Left lung (tissue), 14 donors: ENCODE measurements at places on chromosomes 12 and 14.

DNA sequence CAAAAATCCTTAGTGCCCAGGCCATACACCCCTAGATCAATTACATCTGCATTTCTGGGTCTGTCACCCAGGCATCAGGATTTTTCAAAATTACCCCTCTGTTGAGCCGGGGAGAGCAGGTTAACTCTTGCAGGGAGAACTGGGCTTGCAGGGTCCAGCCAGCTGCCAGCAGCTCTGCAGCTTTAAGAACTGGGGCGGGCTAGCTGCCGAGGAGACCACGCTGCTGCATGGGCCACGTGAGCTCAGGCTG is at the start of gene DGLUCY:
TSS of gene DGLUCY (plus strand) at position 245 of the 250 bp plus-strand sequence. CDS start 46,222 bp downstream, outside the sequence.
- no peak for DNase-seq

DNA sequence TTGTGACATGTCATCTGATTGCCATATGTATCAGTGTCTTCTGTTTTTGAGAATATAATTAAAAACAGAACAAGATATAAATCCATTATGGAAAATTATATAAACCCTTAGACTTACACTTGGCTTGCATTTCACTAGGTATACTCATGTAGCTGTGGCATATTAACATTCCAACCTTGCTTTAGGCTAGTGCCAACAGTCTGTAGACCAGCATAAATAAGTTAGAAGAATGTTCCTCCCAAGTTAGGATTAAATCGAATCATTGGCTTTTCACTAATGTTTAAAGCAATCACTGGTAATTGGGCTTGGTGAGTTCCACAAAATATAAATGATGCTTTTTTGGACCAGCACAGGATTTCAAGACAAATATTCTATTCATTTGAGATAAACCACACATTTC is 103.0 kb downstream of the LIN7A start:
- DNase-seq: no peak

DNA sequence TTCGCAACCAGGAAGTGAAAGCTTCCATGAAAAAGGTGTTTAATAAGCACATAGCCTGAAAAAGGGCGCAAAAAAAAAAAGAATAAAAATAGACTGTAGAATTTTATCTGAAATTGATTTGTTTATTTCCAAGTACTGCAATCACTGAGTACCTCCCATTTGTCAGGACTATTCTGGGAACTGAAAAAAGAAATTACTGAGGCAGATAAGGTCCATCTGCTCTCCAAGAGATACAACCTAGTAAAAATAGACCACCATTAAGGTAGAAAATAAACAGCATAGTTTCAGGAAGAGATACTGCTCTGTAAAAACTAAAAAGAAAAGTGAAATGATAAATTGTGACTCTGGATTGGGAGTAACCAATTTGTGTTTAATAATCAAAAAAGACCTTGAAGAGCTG is 24.7 kb downstream of the OR4N2 start:
- no peak for DNase-seq

DNA sequence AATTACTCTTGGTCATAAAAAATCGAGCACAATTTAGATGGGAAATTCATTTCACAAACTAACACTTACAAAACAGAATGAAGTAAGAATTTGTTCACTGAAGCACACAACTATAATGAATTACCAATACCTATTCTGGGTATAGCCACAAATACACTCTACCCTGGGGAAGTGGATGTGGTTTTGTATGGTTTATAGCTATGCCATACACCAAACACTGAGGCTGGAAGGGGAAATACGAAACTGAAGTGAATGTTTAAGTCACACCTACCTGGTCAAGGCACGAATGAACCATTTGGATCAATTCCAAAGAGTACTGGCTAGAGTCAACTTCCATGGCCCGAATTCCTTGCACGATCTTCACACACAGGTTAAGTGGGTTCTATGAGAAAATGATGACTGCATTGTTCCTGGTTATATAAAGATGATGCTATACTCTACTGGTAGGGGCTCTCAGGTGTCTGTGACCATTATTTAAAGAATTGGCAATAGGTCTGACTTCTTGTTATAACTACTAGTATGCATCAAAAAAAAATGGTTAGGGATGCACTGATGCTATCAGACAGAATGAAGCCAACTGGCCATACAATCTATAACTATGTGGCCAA is 12.8 kb downstream of the NEK9 start:
- no peak for DNase-seq

DNA sequence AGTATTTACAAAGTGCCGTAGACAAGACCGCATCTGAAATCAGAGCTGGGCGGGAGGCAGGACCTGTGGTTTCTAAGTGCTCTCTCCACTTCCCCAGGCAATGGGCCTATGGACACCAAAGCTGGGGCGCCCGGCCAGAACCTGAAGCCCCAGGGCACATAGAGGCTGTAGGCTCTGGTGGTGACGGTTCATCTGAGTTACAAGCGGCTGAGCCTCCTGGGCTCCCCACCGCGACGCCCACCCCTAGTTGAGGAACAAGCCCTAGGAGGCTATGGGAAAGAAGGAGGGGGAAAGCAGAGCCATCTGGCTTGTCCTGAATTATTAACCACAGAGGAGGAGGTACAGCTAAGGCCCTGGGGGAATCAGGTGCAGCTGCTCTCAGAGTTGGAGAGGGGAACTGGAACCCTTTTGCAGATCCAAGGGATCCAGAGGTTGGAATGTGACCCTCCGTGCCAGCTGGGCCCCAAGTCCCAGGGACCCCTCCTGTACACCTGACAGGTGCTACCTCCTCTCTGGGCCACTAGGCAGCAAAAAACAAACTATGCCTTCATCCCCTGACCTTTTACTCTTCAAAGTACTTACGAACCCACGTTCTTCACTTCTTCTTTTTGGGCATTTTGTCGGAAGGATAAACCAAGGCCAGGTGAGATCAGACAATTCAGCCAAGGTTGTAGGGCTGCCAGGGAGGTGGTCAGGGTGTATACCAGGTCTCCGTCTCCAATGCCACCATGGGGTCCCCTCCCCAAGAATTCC is 77.2 kb downstream of the ARL6IP4 start:
- DNase-seq: peak; percentile 73

DNA sequence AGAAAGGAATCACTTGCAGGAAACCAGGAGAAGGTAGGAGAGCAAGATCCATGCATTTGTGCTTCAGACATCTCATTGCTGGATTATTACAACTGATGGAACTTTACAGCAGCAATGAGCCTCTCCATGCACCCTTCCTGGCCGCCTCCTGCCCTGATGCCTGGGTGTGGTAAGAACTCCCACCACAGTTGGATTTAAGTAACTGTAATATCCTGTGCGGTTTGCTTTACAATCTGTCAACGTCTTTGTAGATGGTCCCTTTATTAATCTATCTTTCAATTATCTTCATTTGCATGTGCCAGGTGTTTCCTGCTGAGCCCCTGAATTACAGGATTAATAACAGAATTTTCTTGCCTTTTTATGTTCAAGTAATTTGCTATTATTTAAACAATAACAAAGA is 1300.5 kb upstream of the TMEM132C start:
- DNase-seq: no peak

GRCh38 chr14:100582496-100583165 is 4.6 kb downstream of the BEGAIN start:
- DNase-seq: no peak

DNA sequence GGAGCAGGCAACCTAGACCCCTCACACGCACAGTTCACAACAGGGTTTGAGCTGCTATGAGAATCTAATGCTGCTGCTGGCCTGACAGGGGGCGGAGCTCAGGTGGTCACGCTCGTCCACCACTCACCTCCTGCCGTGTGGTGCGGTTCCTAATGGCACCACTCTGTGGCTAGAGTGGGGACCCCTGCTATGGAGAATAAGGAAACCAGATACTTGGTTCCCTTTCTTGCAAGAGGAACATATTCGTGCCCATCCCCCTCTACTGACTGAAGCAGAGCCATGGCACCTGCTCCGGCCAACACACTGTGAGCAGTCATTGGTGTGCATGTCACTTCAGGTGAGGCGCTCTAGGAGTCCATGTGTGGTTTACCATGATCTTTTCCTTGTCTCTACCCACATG is 30.4 kb upstream of the RIMBP2 start:
- DNase-seq: no peak

GRCh38 chr12:85865890-85866289 is 8.2 kb upstream of the NTS start:
- DNase-seq: no peak
